ENCODE measurements at places on chromosomes 1 and 21.

GRCh38 chr1:2460996-2461751 lies 14.9 kb upstream of the PLCH2 start:
- DNase-seq = no peak

DNA sequence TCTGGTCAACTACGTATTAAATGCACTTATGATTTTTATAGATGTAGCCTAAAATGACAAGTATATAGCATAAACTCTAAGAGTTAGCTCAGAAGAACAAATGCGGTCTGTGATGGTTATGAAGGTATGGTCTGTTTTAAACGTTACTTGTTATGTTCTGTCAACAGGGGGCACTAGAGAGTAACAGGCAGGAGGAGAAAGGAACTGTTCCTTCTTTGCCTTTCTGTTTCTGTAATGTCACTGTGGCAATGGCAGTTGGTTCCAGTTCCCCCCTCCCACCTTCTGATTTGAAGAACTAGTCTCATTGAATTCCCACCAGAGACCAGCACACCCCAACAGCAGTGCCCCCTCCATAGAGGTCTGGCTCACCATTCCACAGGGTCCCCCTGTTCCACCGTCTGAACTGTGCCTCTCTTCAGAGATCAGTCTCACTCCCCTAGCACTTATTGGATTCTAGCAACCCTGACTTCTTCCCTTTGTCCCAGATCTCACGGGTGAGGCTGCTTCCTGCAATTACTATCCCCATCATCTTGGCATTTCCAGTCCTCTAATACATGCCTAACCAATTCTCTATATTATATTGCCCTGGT lies 14.0 kb downstream of the KRTAP24-1 start:
- DNase-seq = no peak

- DNase-seq = no peak
These were observed 157.4 kb downstream of the ACTL8 start for GRCh38 chr1:17912491-17912890.

- peak; percentile 61 for DNase-seq
These were observed 150.1 kb upstream of the FGGY start for GRCh38 chr1:59146651-59147358.

DNA sequence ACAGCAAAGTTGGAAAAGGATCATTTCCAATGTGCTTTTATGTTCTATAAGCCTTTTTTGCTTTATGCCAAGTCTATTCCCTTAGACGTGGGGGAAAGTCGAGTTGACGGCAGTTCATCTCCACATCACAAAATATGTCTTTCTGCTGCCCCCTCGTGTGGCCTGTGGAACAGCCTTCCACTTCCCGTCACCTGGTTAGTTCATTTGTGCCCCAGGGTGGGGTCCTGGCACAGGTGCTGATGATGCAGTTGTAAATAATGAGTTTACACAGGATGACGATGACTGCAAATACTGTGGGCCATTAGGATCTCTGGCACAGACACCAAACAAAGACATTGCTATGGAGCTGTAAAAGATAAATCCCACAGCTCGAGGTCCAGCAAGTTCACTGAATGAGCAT lies 10.0 kb upstream of the OTUD3 start:
- no peak for DNase-seq

DNA sequence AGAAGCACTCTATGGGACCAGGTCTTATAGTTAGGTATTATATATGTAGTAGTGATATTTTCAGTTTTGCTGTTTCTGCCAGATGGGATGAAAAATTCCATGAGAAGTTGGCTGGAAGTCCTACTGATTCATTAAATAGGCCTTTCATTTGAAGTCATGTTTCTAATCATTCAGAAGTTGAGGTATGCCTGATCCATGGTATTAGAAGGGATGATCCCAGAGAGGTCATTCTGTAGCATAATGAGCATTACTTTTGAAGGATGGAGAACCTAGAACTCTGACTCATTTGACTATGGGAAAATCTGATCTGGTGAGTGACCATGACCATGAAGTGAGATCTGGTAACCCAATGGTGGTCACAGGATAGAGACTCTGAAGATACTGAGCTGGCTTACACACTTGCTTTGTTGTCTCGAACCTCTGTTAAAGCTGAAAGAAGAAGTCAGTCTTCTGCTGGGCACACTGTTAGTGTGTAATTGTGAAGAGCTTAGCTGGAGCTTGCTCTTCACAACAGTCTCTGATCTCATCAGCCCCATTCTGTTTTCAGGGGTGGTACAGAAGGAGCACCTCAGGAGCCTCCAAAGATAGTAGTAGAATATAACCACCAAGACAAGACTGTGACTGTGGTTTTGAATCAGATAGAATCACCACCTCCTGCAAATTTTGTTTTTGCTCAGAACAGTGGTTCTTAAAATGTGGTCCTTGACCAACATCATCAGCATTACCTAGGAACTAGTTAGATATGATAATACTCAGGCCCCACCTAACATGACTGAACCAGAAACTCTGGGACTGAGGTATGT lies 9.0 kb downstream of the MGST3 start:
- DNase-seq = no peak

DNA sequence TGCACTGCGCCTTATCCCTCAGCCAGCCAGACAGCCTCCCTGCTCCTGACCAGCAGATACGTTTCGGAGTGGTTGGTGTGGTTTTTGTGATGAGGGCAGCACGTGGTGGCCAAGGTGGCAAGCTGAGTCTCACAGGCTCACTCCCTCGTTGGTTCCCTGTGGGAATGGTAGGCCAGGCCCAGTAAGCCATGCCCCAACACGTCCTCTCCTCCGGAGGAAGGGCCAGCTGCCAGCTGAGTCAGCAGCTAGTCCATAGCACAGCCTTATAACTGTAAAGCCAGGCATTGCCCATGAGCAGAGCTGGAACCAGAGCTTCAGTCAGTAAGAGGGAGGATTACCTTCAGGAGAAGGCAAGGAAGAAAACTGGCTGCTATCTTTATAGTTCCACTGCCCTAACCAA lies 29.5 kb downstream of the SZRD1 start:
- peak; percentile 55 for DNase-seq

GRCh38 chr1:234610666-234611224 lies 767 bp upstream of the IRF2BP2 start:
- peak; percentile 97 for DNase-seq

DNA sequence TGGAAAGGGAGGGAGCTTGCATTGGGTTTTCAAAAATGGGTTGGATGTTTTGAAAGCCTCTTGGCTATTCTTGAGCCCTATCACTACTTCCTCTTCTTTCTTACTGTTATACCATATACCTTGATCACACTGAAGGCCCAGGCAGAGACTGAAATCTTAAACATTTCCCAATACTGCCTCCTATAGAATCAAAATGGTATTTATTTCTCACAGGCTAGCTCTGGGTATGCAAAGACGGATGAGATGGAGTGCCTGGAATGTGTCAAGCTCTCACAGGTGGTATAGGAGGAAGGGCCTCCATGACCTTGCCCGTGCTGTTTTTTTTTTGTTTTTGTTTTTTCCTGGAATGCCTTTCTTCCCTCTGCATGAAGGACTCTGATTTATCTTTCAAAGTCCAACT lies 268.4 kb upstream of the USP24 start:
- DNase-seq = no peak

DNA sequence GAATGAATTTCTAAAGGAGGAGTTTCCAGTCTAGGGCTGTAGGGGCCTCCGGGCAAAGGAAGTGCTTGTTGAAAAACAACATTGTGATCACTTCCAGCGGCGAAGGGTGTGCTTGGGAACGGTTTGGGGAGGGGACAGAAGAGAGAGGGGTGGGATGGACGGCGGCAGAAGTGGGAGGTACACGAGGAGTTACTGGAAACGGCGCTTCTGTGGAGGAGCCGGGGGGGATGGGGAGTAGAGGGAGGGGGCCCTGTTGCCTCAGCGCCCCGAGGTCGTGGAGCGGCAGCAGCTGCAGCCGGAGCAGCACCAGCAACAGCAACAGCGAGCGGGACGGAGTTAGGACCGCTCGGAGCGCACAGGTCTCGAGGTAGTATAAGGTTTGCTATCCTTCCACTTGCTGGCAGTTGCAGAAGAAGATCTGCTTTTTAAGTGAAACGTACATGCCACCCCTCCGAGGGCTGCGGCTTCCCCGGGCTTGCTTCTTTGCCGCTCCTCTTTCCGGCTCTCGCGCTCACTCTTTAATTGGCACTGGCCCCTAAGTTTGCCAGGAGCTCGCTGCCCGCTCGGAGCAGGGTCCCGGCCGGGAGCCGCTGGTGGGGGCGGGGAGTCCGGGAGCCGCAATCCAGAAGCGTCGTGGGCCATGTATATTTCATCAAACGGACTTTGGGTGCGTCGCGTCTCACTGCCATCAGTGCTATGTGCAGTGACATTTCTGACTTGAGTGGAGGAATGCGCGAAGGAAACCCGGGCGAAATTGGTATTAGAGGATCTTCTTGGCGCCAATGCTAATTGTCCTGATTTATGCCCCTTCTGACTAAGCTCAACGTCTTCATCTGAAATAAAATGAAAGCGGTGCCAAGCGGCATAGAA lies 771 bp upstream of the NTNG1 start:
- DNase-seq = peak; percentile 84

DNA sequence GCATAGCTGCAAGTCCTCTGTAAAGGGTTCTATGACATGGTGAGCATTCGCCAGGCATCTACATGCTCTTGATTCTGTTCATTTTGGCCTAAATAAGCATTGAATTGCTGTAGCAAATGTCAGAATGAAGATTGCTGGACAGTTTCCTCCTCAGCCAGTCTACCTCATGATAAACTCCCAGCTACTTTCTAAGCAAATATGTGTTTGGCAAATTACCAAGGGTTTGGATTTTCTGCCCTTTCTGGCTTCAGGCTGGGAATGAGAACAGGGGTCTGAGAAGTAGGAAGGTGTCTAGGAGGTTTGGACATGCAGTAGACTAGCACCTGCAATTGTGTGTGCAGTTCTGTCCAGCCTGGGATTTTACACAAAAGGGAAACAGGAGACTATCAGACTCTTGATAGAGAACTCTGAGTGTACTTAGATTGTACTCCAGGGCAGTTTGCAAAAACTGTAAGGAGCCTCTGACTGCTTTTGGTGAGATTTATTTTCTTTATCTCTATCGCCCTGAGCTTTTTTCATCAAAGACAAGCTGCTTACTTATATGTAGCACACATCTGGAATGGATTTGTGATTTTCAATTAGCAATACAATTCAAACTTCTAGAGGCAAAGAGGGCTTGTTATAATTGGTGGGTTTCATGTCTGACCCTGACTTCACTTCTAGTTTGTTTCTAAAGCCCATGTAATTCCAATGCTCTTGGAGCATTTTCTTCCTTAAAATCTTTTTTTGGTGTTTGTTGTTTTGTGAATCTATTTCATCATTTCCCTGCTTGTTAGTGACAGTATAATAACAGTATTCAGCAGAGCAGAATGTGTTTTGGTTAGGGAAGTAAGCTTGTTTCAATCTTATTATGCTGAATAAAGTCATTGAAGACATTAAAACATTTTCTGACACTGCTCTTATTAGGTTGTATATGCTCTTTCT lies 150.8 kb downstream of the VPS13D start:
- DNase-seq = no peak

GRCh38 chr1:98280049-98280448 lies 359.2 kb upstream of the DPYD start:
- no peak for DNase-seq

- DNase-seq = no peak
These were observed 136.9 kb upstream of the SPATA6 start for GRCh38 chr1:48608882-48609281.

GRCh38 chr21:44263221-44263760 lies 1.6 kb upstream of the DNMT3L start:
- DNase-seq = no peak

- no peak for DNase-seq
These were observed 251.4 kb upstream of the B3GALT2 start for GRCh38 chr1:193437785-193438184.

Measured in femur (tissue), 1 donor.